ENCODE measurements at places on chromosomes 2 and 18.

DNA sequence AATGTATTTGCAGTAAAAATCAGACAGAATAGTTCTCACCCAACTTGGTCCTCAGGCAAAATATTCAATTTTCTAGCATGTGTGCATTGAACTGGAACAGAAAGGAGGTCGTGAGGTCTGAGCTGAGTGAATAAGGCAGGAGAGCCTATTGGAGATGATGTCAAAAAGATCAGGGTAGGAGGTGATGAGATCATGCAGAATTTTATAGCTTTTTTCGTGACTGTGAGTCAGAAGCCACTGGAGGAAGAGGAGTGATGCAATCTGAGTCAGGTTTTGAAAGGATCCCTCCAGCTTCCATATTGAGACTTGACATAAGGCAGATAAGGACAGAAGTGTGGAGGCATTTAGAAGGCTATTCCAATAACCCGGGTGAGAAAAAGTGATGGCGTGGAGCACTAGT is 299.5 kb upstream of the SOX11 start:
- DNase-seq = no peak

GRCh38 chr18:6203791-6204190 is 210.9 kb downstream of the L3MBTL4 start:
- DNase-seq = no peak

GRCh38 chr2:166784296-166784946 is 103.9 kb upstream of the XIRP2 start:
- DNase-seq = no peak

GRCh38 chr2:67462738-67463496 is 65.8 kb downstream of the ETAA1 start:
- no peak for DNase-seq

- DNase-seq = peak; percentile 21
Measured at GRCh38 chr2:120611961-120612360, 123.7 kb upstream of the GLI2 start.
